Left renal pelvis (tissue), 4 donors: ENCODE measurements at places on chromosomes 13 and 19. TPM values are rescaled to one million over a fixed set of nuclear protein-coding genes. Genes with fewer than 3 reads are reported as not detected.

The CBLC gene
- polyA plus RNA-seq = 4.2 TPM

DNA sequence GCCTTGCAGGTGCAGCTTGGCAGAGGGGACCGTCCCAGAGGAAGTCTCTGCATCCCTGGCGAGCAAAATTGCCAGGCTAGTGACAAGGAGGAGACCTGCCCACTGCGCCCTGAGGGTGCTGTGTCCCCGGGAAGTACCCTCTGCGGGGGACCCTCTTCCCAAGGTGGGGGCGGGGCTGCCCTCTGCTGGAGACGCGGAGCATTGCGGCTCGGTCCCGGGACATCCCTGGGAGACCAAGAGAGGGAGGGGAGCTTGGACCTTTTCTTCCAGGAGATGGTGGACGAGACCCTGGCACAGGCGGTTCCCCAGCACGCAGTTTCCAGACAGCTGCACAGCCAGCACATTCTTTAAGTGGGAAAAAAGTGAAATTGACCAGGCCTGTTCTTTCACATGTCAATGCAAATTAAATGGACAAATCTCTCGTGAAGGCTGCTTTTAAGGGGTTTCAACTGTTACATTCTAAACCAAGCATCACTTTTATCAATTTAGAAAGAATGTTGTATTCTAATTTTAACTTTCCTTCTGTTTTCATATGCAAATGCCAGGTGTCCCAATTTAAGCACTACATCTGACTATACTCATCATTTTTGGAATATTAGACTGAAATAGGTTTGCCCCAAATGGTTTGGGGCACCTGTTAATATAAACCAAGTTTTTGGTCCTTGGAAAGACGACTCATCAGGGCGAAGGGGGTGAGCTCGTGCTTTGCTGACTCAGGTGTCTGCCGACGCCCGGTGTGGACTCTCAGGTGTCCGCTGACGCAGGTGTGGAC is 60.7 kb downstream of the MCF2L start:
- DNase-seq = no peak

- no peak for DNase-seq
Observed at GRCh38 chr19:52936151-52936953, 13.1 kb upstream of the ZNF888 start.

The NXNL1 gene
- 0.26 TPM for polyA plus RNA-seq

The RAB20 gene
- 8.5 TPM for polyA plus RNA-seq

DNA sequence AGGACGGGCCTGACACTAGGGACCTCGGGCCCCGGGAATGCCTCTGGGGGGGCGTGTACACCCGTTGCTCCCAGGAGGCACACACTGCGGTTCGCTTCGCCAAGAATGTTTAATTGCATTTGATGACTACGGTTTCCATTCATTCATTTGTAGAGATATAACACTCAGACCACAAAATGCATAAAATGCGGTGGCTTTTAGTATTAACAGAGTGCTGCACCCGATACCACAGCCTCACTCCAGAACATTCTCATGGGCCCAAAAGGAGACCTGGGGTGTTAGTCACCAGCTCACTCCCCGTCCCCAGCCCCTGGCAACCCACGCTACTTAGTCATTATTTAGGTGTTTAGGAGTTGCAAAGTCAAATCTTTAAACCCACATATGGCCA is 21.8 kb downstream of the HCN2 start:
- no peak for DNase-seq

DNA sequence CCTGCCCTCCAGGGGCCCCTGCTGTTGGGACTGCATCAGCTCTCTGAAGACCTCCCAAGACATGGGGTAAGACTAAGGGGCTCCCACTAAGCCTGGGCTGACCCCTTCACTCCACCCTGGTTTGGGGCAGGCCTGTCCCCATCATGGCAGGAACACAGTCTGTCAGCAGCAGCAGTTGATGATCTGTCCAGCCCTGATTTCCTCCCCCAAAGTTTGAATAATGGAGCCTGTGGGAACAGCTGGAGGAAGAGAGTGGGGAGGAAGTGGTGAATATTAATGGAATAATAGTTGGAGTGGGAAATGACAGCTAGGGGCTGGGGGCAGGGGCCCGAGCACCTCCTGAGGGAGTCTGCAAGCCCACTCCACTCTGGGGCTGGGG is 1.3 kb upstream of the B3GNT8 start:
- no peak for DNase-seq

- no peak for DNase-seq
Observed at GRCh38 chr19:13427273-13428051, 78.8 kb downstream of the CACNA1A start.

DNA sequence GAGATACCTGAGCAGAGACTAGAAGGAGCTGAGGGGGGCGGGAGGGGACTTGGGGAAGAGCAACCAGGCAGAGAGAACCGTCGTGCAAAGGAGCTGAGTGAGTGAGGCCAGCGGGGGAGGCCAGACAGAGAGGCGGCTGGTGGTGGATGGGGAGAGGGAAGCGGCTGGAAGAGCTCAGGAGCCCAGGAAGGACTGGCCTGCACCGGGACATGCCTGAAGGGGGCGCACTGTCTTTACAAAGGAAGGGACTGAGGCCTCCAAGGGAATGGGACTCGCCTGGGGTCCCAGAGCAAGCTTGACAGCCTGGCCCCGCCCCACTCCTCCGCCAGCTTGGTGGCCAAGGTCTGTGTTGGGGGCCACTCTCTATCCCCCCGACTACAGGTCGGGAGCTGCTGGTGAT is 14.9 kb downstream of the ONECUT3 start:
- DNase-seq = no peak

The WDR87 gene
- 0.01 TPM for polyA plus RNA-seq

The ELSPBP1 gene
- 0.46 TPM for polyA plus RNA-seq

- DNase-seq = no peak
Observed at GRCh38 chr13:29535663-29536655, 59.5 kb downstream of the SLC7A1 start.

The TNFSF11 gene
- 0.25 TPM for polyA plus RNA-seq

GRCh38 chr19:6358003-6358402 is 3.3 kb upstream of the CLPP start:
- no peak for DNase-seq

The KLK15 gene
- polyA plus RNA-seq = not detected

GRCh38 chr13:35630551-35631275 is 154.2 kb upstream of the MAB21L1 start:
- DNase-seq = peak; percentile 24

- DNase-seq = no peak
Observed at GRCh38 chr13:25871389-25872125, 180.3 kb downstream of the SHISA2 start.

DNA sequence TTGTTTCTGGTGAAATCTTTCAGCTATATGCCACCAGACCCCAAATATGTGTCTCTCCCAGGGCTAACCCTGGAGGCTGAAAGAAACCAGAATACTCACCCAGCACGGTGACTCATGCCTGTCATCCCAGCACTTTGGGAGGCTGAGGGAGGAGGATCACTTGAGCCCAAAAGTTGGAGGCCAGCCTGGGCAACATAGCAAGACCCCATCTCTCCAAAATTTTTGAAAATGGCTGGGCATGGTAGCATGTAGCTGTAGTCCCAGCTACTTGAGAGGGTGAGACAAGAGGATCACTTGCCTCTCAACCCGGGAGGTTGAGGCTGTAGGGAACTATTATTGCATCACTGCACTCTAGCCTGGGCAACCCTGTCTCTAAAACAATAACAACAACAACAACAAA is 76.1 kb upstream of the UQCRFS1 start:
- DNase-seq = no peak

DNA sequence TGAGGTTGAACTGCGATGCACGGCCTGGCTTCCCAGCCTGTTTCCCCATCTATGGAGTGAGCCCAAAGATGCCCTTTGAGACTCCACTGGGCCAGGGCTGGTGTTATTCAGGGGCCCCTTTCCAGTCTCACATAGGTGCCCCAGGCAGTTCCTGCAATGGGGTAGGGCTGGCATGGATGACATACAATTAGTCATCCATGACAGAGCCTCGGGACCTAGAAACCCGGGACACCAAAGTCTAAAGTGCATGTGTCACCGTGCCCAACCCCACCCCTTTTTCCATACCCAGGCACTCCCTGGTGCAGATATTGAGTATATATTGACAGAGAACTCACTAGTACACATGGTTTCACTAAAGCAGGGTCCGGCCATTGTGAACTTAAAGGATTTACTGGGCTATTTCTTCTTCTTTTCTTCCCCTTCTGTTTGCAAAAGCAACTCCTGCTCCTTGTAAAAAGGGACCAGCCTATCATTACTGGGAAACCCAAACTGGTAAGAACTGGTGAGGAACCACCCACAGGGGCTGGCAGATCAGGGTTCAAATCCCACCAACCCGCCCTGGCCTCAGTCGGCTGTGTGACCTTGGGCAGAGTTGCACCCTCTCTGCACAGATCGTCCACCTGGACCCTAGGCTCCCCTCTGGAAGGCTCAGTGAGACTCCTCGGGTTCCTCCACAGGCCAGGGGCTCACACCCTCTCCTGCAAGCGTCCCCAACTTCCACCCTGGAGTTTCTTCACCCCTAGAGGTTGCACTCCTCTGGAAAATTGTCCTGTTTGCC is 2.7 kb downstream of the B3GNT3 start:
- DNase-seq = no peak

DNA sequence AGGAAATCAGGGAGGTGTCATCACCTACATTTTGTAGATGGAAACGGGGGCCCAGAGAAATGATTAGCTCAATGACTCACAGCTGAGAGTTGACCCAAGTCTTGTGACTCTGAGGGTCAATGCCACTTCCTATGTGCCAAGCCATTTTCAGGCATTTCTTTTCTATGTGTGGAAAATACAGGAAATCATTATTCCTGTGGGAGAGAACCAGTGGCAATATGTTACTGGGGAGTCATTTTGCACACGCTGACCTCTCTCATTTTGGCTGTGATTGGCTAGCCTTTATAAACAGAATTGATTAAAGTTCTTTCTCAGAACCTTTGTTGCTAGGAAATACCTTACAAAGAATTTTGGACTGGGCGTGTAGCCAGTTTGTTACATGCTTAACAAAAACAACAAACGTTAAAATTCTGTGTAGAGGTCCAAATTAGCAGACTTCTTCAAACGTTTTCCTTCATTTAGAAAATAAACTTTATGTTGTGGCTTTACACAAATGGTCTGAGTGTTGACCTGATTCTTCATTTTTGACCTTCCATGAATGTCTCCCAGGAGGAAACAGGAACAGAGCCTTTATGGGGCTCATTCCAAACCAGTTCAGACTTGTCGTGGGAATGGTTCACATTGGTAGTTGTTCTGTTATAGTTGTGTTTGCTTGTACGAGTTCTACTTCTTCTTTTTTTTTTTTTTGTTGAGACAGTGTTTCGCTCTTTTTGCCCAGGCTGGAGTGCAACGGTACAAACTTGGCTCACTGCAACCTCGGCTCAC is 11.4 kb downstream of the PCCA start:
- DNase-seq = peak; percentile 44

The CARD8 gene
- 56.0 TPM for polyA plus RNA-seq

The GDF15 gene
- polyA plus RNA-seq = 2.8 TPM

The PRSS57 gene
- polyA plus RNA-seq = 0.22 TPM

The SKA3 gene
- 14.2 TPM for polyA plus RNA-seq

DNA sequence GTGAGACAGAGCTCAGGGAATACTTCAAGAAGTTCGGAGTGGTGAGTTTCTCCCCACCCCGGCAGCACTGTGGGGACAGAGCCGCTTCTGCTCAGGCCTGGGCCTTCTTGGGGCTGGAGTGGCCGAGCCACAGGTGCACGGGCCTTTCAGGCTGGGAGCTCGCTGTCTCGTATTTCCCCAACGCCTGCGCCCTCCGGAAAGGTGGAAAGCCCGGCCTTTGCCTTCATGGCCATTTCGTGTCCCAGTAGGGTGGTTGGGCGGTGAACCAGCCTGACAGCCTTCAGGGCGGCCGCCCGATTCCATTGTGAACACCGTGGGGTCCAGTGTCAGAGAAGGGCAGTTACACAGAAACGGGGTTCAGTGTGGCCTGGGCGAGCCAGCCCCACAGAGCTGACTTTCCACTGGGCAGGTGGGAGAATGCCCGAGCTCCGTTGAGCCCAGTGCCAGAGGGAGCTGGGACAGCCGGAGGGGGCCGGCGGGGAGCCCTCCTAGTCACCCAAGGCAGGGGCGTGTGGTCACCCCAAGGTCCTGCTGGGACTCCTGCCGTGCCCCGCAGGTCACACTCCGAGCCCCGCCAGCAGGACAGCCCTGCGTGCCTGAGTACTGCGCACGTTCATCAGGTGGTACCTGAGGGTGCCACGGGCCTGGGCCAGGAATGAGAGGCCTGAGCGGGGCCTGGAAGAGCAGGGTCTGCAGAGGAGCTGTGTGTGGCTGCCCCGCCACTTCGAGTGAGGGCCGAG is 14.0 kb downstream of the DAZAP1 start:
- DNase-seq = no peak

DNA sequence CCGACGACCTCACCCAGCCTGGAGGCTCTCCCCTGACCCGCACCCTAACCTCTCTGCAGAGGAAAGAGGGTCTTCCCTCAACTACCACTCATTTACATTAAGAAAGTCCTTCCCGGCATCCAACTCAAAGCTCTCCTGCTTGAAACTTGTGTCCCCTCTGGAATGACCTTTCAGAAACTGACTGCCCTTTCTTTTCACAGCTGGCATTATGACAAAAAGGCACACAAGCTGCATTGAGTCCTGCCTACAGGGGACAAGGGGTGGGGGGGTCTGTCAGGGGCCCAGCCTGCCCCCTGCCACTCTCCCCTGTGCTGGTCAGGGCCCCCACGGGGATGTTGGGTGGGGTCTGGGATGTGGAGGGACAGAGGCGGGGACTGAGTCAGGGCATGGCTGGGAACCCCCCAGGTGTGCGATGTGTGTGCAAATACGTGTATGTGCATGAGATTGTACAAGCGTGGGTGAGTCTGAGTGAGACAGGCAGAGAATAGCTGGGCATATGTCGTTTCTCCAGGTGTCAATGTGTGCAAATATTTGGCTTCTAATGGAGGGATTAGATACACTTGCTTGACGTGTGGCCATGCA is 2.0 kb downstream of the COL5A3 start:
- DNase-seq = no peak

The SLC10A2 gene
- polyA plus RNA-seq = 0.56 TPM

- DNase-seq = no peak
Observed at GRCh38 chr13:42393573-42394360, 121.8 kb downstream of the AKAP11 start.

GRCh38 chr13:76828316-76828741 is 57.9 kb downstream of the KCTD12 start:
- DNase-seq = no peak

- DNase-seq = no peak
Observed at GRCh38 chr13:31063772-31064171, 97.9 kb downstream of the HSPH1 start.

The ZMYM2 gene
- 121 TPM for polyA plus RNA-seq
